Hindlimb muscle (tissue), 1 donor: ENCODE measurements at places on chromosomes 12 and 14.

GRCh38 chr14:82850576-82850975 lies 1316.9 kb upstream of the SEL1L start:
- no peak for DNase-seq

GRCh38 chr12:3197131-3197818 lies 120.1 kb downstream of the TSPAN9 start:
- DNase-seq, result no peak

- DNase-seq, result no peak
Observed at GRCh38 chr12:103881261-103881660, 40.2 kb upstream of the NT5DC3 start.

GRCh38 chr14:25394356-25394755 lies 344.4 kb upstream of the STXBP6 start:
- DNase-seq, result no peak

DNA sequence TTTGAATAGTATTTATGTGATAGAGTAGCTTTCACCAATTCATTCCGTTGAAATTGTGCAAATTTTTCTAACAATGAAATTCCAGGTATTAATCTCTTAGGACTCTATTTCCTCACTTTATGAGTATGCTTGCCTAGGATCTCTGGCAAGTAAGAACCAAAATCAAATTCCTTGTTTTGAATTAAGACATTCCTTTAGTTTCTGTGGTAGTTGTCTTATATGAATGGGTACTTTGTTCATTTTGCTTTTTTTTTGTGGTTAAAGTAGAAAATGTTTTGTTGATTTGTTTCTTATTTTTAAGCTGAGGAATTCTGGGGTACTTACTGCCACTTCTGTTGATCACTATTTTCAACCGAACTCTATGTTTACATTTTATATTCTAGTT lies 59.8 kb downstream of the KITLG start:
- no peak for DNase-seq

DNA sequence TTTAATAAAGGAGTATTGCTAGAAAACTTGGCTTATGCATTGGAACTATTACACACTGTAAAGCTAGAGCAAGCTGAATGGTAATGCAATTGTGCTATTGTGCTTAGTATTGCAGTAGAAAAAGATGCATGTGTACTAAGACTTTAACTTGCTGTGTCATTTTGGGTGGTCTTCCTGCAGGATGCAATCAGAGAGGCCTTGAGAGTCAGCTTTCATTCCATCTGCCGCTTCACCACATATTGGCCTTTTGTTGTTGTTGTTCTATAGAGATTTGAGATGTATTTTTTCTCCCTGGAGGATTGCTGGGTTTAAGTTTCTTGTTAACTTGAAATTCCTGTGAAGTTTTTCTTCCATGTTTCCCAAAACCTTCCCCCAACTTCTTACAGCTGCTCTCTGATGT lies 449.7 kb downstream of the TMTC2 start:
- no peak for DNase-seq

DNA sequence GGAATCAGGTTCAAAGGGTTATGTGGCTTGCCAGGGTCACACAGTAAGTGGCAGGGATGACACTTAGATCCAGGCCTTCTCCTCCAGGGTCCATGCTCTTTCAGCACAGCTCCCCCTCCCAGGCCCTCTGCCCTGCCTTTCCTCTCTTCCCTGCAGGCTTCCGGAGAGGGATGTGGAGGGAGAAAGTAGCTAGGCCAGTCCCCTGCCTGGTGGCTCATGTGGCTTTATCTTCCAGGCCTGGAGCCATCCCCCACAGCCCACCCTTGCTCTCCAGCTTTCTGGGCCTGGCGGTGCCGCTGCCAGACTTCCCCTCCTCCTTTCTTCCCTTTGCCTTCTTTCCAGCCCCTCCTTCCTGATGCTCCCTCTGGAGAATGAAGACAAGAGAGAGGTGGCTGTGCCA lies 1.7 kb downstream of the PSMB11 start:
- DNase-seq, result no peak

DNA sequence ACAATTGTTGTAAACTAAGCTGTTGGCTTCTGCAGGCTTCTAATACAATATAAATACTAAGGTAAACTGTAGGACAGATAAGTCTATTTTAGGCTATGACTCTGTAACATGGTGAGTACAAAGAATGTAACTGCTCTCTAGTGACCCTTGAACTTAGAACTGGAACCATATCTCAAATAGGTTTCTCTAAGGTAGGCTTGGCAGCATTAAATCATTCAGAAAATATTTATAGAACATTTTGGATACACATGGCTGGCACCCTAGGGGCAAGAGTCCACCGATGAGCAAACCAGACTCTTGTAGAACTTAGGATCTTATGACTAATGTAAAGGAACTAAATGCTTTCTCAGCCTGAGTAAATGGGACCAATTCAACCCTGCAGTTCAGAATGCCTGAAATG lies 19.4 kb upstream of the SLC25A3 start:
- no peak for DNase-seq

GRCh38 chr12:126588586-126589249 lies 1523.5 kb downstream of the AACS start:
- DNase-seq, result no peak

DNA sequence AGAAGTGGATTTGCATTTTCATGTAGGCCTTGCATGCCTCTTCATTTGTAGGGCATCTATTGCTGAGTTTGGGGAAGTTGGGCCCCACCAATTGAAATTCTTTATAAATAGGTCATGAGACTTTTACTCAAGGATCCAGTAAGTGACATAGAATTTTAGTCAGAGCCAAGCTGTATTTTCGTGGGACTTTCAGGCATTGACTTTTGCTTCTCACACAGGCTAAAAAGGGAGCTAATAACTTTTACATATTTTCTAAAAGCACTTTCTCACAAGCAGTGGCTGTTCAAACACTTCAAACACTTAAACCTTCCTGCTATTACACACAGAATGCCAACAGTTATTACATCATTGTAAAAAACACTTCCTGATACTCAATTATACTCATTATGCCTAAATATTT lies 260.5 kb downstream of the MSRB3 start:
- no peak for DNase-seq
